ENCODE measurements at places on chromosomes 5 and 9. TPM values are rescaled to one million over a fixed set of nuclear protein-coding genes. Genes with fewer than 3 reads are reported as not detected.

GCNT4 gene
- total RNA-seq, result 36.2 TPM

ANKRD31 gene
- total RNA-seq, result 0.17 TPM

AJM1 gene
- total RNA-seq, result 19.4 TPM

IFNA2 gene
- total RNA-seq, result not detected

KIAA0825 gene
- total RNA-seq, result 3.3 TPM

ARID3C gene
- not detected for total RNA-seq

PCDHGA11 gene
- total RNA-seq, result 4.2 TPM

OR1N1 gene
- not detected for total RNA-seq

GRCh38 chr5:146894753-146895521, 16.4 kb upstream of the PPP2R2B start:
- DNase-seq, result no peak

DNA sequence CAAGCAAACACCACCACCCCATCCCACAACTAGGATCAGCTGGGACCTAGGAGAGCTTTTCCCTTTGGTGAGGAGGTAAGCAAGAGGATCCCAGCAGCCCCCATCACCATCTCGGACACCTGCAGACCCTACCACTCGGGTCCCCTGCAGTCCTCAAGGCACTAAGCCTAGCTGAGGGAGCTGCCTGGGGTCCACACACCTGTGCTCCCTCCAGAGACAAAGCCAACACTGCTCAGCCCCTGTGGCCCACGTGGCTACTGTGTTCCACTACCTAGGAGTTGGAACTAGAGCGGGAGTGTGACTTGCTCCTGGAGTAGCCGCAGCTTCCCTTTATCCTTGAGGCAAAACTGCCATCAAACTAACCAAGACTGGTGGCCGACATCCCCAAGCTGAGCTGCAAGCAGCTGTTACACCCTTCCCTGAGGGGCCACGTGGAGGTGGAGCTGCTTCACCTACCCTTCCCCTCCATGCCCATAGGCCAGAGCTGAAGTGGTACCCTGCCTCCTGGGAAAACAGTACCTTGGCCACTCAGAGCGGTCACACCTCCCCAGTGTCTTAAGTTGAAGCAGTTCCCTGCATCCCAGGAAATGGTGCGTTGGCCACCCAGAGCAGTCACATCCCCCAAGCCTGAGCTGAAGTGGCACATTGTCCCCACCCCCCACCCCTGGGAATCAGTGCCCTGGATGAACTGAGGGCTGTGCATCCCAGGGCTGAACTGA, 205.5 kb downstream of the CACNA1B start:
- DNase-seq, result no peak

- no peak for DNase-seq
Observed at GRCh38 chr5:139669662-139670368, 21.7 kb downstream of the CXXC5 start.

GRCh38 chr9:136202454-136203407, 2.2 kb downstream of the LHX3 start:
- no peak for DNase-seq

DNA sequence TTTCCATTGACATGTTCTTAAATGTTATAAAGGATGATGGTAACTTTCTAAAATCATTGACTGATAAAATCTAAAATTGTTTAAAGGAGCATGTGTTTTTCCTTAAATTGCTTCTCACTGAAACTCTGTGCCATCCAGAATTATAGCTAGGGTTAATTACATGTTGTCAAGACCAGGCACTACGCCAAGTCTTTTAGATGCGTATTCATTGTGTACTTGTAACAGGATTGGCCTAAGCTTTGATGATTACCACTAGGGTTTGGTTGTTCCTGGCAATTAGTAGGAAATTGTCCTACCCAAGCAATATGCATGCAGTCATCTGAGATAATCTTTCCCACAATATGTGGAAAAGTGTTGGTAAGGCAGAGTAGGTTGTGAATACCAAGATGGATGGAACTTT, 43.8 kb downstream of the PRKACG start:
- no peak for DNase-seq

DNA sequence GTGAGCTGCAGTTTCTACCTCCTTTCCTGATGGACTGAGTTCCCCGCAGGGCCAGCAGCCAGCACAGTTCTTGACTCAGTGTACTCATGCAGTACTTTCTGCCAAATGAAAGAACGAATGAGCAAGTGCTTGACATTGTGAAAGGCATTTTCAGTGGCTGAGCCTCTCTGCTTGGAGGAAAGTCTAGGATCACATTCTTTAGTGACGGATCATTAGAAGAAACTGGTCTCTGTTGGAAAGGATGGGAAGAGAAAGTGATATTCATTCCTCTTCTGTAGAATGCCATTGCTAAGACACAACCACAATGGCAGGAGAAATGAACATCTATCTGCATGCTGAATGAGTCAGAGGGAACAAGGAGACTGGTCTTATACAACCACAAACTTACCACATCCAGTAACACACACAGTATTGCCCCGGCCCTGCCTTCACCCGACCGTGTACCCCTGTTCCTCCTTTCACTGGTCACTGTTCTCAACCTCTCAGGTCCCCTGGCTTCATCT, 206.9 kb downstream of the CRB2 start:
- no peak for DNase-seq

GRCh38 chr9:96617439-96618185, 2.0 kb downstream of the CDC14B start:
- DNase-seq, result no peak

- no peak for DNase-seq
Observed at GRCh38 chr5:13244151-13244550, 700.3 kb downstream of the DNAH5 start.

DNA sequence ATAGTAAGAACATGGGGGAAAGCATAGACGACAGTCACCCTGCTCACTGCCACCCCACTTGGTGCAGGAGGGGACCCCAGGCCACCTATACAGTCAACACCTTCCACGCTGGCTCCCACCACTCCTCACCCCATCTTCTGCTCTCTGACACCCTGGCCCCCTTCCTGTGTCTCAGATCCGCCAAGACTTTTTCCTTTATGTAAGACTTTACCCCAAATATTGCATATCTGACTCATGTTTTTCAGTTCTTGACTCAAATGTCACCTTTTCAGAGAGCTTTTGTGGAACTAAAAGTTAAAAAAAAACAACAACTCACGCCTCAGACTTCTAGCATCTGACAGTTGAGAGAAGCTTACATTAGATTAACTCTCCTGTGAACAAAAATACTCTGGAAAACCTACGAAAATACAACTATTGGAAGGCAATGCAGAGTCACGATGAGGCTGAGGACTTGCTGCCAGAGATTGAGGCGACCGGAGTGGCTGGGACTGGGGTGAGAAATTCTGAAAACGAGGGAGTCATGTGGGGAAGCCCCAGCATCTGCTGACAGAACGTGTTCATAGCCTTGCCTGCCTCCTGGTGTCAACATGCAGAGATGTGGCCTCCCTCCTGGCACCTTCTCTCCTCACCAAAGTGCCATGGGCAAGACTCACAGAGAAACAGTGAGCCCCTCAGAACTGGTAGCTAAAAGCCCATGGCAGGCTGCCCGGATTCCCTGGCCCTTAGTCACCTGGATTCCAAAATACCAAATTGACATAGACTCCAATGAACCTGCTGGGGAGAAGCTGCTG, 22.4 kb upstream of the FCN2 start:
- DNase-seq, result no peak

DNA sequence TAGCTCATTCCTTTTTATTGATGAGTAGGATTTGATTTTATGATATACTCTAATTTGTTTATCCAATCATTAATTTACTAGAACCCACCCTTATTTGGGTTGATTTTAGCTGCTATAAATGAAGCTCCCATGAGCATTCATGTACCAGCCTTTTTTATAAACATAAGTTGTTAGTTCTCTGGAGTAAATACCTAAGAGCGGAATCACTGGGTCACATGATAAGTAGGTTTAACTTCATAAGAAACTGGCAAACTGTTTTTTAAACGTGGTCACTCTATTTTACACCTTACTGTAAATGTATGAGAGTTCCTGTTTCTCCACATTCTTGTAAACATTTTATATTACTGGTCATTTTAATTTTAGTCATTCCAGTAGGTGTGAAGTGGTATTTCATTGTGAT, 364.6 kb downstream of the NPR3 start:
- no peak for DNase-seq

DNA sequence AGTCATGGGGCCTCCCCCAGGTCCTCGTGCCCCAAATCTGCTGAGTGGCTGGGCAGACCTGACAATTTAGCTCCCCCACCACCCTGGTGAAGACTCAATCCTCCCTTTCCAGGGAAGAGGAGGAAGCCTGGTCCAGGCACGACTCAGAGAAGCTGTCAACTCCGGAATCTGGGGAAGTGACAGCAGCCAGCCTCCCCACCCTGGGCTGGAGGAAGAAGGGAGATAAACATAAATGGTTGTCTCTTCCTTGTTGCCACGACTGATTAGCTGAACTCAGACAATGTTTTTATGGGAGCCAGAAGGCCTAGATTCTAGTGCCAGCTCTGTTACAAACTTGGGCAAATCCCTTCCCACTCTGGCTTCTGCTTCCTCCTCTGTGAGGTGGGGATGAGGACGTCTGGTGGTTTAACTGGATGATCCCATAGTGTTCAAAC, 15.4 kb downstream of the CCDC69 start:
- no peak for DNase-seq

DNA sequence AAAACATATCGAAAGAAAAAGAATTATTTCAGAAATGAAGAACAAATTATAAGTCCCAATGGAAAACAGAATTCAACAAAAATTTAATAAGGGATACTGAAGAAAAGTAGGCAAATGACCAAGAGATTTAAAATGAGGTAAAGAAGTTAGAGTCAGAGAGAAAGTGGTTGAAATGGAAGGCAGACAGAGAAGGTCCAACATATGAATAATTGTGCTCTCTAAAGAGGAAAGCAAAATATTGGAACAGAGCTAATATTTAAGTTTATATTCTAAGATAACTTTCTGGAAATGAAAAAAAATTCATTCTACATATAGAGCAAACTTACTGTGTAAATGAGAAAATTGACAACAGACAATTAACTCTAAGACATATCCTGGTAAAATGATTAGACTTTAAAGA, 94.1 kb downstream of the PTCH1 start:
- no peak for DNase-seq

DNA sequence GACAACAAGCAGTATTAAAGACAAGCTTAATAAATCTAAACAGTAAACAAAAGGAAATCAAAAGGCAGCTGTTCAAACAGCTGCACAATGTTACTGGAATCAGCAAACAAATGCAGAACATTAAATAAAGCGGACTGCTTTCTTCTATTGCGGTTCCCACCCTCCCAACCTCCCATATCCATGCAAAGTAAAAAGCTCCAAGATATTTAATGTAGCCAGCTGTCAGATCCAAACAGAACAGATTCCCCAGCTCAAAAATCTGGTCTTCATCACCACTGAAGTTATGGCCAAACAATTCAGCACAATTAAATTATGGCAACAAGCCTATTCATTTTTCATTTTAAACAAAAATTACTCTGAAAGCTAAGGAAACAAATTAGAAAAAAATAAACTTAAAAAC, 75.9 kb downstream of the SLC38A9 start:
- no peak for DNase-seq

GRCh38 chr5:14142202-14142826, 828 bp upstream of the TRIO start:
- DNase-seq, result no peak

DNA sequence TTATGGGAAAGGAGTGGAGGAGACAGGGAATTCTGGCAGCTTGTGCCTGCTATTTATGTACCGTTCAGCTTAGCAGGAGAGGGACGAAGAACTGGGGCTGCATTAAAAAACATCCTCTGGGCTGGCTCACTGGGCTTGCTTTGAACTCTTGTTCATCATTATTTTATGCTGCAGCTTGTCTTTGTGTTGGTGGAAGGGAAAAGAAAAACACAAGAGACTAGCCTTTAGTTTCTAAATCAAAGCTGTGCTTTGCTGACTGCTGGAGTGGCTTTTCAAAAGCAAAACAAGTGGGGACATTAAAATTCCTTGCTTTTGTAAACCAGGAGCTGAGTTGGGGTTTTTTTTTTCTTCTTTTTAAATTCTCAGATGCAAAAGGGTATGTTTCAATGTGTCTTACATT, 5.9 kb upstream of the RGMB start:
- no peak for DNase-seq

- DNase-seq, result no peak
Observed at GRCh38 chr9:115413304-115413703, 295.3 kb upstream of the TNC start.
